Upper lobe of left lung (tissue), 6 donors: ENCODE measurements at places on chromosomes 12 and 14. TPM values are rescaled to one million over a fixed set of nuclear protein-coding genes. Genes with fewer than 3 reads are reported as not detected.

- no peak overlapping the region for H3K4me3 ChIP-seq
- H3K36me3 ChIP-seq = peaks cover 14% of the 10 kb centered on the region
- no peak overlapping the region for H3K27ac ChIP-seq
Observed at GRCh38 chr12:124442772-124443445, 124.5 kb downstream of the NCOR2 start.

- DNase-seq = no peak
- no peaks in the 10 kb centered on the region for H3K36me3 ChIP-seq
- H3K4me3 ChIP-seq = no peak overlapping the region
- no peak overlapping the region for H3K27ac ChIP-seq
- H3K27me3 ChIP-seq = no peaks in the 10 kb centered on the region
Observed at GRCh38 chr14:94631536-94632304, 19.5 kb downstream of the SERPINA3 start.

DNA sequence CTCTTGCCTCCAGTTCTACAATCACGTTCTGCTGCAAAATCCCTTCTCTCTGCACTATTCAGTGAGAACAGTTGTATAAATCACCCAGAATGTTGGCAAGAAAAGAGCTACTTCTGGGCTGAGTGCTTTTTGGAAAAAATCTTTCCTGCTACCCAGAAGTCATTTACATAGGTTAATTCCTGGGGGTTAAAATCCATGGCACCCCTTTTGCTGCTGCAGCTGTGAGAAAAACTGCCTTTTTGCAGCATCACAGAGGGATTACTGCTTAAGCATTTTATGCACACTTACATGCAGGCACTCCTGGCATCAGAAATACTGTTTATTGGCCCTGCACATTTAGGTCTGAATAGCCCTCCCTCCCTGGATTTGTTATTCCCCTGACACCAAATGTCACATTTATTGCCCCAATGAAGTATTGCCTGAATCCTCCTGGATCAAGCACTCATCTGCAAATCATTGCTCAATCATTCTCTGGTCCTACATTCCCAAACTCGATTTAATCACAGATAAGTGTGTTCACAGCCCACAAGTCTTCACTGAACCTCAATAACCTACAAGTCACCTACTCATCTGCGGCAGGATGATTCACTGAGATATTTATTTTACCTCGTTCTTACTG lies 43.1 kb upstream of the CCDC196 start:
- no peak overlapping the region for H3K27ac ChIP-seq
- H3K36me3 ChIP-seq = no peaks in the 10 kb centered on the region
- no peak for DNase-seq
- no peak overlapping the region for H3K4me3 ChIP-seq
- no peaks in the 10 kb centered on the region for H3K27me3 ChIP-seq

GRCh38 chr14:57136669-57137328 lies 131.9 kb downstream of the EXOC5 start:
- no peaks in the 10 kb centered on the region for H3K4me1 ChIP-seq
- DNase-seq = no peak
- H3K27ac ChIP-seq = no peak overlapping the region
- H3K27me3 ChIP-seq = no peaks in the 10 kb centered on the region

PLBD1 gene
- 60.8 TPM for total RNA-seq

DNA sequence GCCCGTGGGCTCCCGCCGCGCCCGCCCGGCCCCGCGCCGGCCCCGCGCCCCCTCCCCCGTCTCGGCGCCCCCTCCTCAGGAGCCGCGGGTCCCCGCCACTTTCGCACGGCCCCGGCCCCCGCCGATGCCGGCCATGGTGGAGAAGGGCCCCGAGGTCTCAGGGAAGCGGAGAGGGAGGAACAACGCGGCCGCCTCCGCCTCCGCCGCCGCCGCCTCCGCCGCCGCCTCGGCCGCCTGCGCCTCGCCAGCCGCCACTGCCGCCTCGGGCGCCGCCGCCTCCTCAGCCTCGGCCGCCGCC lies 263 bp downstream of the RCOR1 start:
- H3K4me1 ChIP-seq = peaks cover 12% of the 10 kb centered on the region
- H3K27me3 ChIP-seq = no peaks in the 10 kb centered on the region
- no peaks in the 10 kb centered on the region for H3K36me3 ChIP-seq
- peak overlapping the region; percentile 71 for H3K4me3 ChIP-seq

GRCh38 chr12:10175846-10176636 lies 2.8 kb upstream of the TMEM52B start:
- no peak for DNase-seq
- H3K36me3 ChIP-seq = no peaks in the 10 kb centered on the region
- H3K4me1 ChIP-seq = no peaks in the 10 kb centered on the region
- no peak overlapping the region for H3K27ac ChIP-seq
- no peaks in the 10 kb centered on the region for H3K27me3 ChIP-seq

DNA sequence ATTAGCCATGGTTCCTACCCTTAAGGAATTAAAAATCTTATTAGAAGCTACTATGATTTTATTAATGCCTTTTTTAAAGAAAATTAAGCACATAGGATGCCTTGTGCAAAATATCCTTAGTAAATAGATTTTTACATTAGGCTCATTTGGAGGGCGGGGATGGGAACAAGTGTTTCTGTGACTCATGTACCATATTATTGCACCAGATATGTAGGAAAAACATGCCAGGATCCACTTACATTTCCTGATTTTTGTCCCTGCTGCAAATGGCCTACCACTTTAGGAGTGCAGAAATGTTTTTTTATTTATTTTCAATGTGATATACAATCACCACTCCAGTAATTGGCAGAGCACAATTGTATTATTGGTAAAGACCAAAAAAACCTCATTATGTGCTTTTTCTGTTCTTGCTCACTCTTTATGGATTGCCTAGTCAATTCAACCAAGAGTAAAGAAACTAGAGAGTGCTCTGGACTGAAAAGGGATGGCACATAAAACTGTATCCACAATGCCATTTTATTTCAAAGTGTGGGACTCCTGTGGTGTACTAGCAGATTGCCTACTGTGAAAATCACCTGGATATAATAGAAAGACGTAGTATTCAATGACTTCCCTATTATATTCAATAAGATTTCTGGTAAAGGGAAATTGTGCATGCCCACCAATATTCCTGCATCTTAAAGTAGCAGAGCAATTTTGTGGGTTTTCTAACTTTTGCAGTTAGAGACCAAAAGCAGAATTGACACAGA lies 86.9 kb downstream of the ANO6 start:
- no peak overlapping the region for H3K27ac ChIP-seq
- no peak for DNase-seq
- no peaks in the 10 kb centered on the region for H3K27me3 ChIP-seq
- peaks cover 11% of the 10 kb centered on the region for H3K4me1 ChIP-seq
- H3K36me3 ChIP-seq = no peaks in the 10 kb centered on the region

EPYC gene
- not detected for total RNA-seq

GRCh38 chr12:70619471-70620152 lies 17.6 kb downstream of the PTPRB start:
- H3K4me1 ChIP-seq = no peaks in the 10 kb centered on the region
- H3K4me3 ChIP-seq = no peak overlapping the region
- no peaks in the 10 kb centered on the region for H3K27me3 ChIP-seq
- H3K36me3 ChIP-seq = peaks cover 6% of the 10 kb centered on the region

- no peak overlapping the region for H3K27ac ChIP-seq
- DNase-seq = no peak
- H3K4me1 ChIP-seq = no peaks in the 10 kb centered on the region
Observed at GRCh38 chr14:62162998-62163589, 400.9 kb downstream of the SNAPC1 start.

DNA sequence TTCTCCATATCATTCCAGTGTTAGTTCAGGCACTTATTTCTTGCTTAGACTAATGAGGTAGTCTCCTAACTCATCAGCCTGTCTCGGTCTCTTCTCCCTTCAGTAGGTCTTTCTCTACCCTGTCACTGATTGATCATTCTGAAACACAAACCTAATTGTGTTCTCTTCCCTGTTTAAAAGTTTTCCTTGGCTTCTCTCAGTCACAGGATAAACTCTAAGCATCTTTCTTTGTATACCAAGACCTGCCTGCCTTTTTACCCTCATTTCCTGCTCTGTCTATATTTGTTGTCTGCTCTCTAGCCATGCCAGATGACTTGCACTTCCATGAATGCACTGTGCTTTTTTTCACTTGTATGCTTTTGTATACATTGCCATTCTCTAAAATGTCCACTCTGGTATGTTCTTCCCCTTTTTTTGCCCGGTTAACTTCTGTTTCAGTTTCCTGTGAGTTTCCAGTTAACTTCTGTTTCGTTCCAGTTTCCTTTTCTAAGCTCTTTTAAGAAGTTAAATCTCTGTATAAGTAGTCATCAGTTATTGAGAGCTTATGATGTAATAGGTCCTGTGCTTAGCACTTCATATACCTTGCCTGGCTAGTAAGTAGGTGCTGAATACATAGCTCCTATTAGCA lies 12.8 kb downstream of the DIP2B start:
- DNase-seq = no peak
- peaks cover 56% of the 10 kb centered on the region for H3K4me1 ChIP-seq
- H3K27me3 ChIP-seq = no peaks in the 10 kb centered on the region
- H3K36me3 ChIP-seq = no peaks in the 10 kb centered on the region
- H3K27ac ChIP-seq = peak overlapping the region; percentile 74

GRCh38 chr14:38016497-38016896 lies 191.2 kb upstream of the SSTR1 start:
- H3K4me1 ChIP-seq = no peaks in the 10 kb centered on the region
- H3K27ac ChIP-seq = no peak overlapping the region
- no peak for DNase-seq

RGS6 gene
- total RNA-seq = 12.9 TPM

SLC7A8 gene
- total RNA-seq = 44.5 TPM

DNA sequence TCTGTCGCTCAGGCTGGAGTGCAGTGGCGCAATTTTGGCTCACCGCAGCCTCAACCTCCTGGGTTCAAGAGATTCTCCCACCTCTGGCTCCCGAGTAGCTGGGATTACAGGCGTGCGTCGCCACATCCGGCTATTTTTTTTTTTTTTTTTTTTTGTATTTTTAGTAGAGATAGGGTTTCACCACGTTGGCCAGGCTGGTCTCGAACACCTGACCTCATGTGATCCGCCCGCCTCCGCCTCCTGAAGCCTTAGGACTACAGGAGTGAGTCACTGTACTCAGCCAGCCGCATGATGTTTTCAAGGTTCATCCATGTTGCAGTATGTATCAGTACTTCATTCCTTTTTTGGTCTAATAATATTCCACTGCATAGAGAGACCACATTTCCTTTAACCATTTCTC lies 2.4 kb upstream of the RNF34 start:
- no peaks in the 10 kb centered on the region for H3K27me3 ChIP-seq
- H3K4me3 ChIP-seq = no peak overlapping the region
- no peaks in the 10 kb centered on the region for H3K36me3 ChIP-seq
- H3K4me1 ChIP-seq = peaks cover 19% of the 10 kb centered on the region
- H3K27ac ChIP-seq = no peak overlapping the region
